ENCODE measurements at places on chromosomes 4 and X.

GRCh38 chrX:29691044-29691443, 524.3 kb upstream of the MAGEB2 start:
- DNase-seq = no peak

DNA sequence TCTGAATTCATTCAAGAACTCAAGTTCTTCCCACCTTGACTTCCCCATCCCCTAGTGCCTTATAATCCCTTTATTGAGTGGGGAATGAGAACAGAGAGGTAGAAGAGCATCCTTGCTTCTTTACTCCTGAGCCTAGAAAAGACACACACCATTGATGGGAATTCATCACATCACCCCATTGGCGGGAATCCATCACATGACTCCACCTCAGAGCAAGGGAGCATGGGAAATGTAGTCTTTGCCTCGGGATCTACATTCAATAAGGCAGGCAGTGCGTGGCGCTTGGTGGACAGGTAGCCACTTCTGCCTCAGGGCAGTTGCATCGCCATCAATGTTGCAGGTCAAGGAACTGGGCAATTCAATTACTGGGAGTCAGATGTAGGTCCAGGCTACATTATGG, 50.7 kb downstream of the MXRA5 start:
- DNase-seq = no peak

- no peak for DNase-seq
These were observed 25.2 kb upstream of the G3BP2 start for GRCh38 chr4:75698162-75698962.

DNA sequence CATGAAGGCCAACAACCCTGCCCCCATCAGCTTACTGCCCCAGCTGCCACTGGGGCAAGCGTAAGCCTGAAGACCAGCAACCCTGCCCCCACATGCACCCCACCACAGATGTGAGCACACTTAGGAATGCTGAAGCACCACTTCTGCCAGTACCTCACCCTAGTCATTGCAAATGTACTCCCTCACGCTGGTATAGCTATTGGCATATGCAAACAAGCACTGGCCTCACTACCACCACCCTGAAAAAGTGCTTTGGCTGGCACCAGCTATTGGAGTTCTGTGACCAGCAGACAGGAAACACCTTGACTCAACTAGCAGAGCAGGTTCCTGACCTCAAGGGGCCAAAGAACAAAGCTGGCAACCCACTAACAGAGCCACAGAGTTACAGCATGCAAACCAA, 534.4 kb upstream of the POU3F4 start:
- no peak for DNase-seq

GRCh38 chr4:15479089-15479912, 9.6 kb downstream of the CC2D2A start:
- DNase-seq = peak; percentile 64

DNA sequence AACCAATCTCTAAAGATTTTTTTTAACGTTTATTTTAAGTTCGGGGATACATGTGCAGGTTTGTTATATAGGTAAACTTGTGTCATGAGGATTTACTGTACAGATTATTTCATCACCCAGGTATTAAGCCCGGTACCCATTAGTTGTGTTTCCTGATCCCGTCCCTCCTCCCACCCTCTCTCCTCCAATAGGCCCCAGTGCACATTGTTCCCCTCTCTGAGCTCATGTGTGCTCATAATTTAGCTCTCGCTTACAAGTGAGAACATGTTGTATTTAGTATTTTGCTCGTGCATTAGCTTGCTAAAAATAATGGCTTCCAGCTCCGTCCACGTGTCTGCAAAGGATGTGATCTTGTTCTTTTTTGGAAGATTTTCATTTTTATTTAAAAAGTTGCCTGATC, 2309.4 kb upstream of the AGA start:
- DNase-seq = no peak

- no peak for DNase-seq
These were observed 505.0 kb downstream of the BCOR start for GRCh38 chrX:39592776-39593175.

- DNase-seq = no peak
These were observed 327.1 kb downstream of the PAPSS1 start for GRCh38 chr4:107392951-107393350.

- no peak for DNase-seq
These were observed 31.5 kb upstream of the PUDP start for GRCh38 chrX:7179446-7179845.

- no peak for DNase-seq
These were observed 114.4 kb upstream of the STOX2 start for GRCh38 chr4:183790661-183791060.

GRCh38 chr4:40577588-40578253, 51.9 kb downstream of the RBM47 start:
- DNase-seq = no peak

DNA sequence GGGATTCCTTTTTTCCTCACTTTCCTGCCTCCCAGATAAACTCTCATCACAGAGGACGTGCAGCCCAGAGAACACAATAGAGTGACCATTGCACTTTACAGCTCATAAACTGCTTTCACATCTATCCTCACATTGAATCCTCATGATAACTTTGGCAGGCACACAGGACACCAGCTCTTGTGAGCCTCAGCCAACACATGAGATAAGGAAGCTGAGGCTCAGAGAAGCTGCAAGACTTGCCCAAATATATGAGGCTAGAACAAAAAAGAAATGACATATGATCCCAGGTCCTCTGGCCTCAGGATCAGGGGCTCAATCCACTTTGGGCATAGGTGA, 85.0 kb upstream of the CPEB2 start:
- DNase-seq = no peak

DNA sequence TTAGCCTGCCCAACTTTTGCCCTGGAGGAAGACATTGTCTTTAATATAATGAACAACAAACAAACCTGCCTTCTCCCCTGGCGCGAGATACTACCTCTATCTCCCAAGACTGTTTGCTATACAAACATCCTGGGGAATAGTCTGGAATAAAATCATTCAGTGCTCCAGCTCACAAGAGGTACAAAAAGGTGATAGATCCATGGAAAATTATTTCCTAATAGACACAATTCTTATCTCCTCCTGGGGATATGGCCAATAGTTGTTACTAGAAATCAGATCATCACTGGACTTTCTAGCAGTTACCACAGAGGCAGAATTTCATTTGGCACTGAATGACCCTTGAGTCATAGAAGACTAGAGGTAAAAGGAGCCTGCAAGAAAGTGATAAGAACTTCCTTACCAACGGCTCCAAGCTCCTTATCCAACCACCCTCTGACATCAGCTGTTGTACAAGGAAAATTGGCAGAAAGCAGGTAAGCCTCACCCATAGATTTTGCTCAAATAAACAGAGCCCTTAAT, 38.1 kb downstream of the MID1 start:
- DNase-seq = no peak

DNA sequence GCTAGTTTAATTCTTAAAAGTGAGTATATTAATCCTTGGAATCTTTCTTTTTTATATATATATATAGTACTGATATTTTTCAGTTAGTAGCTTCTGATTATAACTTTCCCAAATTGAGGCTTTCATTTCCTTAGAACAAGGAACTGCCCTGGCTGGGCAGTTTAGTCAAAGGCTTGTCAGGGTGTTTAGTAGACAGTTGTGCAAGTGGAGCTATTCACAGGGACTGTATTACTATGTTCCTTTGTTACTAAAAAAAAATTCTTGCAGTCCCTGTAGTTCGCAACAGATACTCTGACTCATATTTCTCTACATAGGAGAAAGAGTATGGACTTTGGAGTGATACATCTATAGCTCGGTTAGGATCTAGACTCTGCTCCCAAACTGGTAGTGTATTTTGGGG, 20.8 kb downstream of the USO1 start:
- no peak for DNase-seq

DNA sequence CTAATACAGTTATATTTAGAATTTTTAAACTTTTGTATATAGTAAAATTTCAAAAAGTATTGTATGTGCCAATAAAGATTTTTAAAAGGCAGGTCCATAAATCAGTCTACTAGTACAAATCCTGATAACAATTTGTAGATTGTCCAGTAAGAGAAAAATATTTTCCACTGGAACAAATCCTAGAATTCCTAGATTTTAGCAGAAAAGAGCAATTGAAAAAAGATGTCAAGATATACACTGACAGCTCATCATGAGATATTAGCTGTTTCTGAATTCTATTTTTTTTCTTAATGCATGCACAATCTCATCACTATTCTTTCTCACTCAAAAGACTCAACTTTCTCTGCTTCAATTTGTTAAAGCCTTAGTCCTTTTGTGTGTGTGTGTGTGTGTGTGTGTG, 289.2 kb upstream of the MAD2L1 start:
- DNase-seq = no peak

- no peak for DNase-seq
These were observed 435.6 kb downstream of the GPM6A start for GRCh38 chr4:175376287-175376977.

DNA sequence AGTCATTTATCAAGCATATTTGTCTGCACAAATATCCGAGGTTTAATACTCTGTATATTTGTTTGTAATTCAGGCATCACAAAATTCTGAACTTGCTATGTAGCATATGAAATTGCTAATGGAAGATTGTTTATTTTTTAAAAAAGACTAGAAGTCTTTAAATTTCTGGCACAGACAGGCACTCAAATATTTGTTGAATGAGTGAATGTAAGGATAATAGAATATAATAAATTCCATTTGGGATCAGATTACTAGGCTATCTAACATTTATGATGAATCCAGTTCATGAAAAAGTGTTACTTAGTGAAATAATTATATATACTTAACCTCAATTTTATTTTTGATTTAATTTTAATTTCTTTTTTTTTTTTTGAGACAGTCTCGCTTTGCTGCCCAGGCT, 30.4 kb upstream of the TEC start:
- no peak for DNase-seq

DNA sequence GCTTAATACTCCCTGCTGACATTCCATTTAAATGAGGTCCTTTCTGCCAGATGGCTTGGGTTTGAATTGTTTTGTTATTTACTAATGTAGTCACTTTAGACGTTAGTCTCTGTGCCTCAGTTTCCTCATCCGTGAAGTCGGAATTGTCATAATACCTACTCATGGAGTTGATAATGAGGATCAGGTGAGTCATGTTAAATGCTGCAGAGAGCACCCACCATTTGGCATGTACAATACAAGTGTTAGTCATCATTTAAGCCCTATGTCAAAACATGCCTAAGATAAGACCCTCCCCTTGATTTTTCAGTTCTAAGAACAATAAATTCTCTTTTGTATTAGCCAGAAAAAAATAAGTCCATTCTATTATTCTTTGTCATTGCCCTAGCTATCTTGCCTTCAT, 534.8 kb upstream of the HTR2C start:
- no peak for DNase-seq

DNA sequence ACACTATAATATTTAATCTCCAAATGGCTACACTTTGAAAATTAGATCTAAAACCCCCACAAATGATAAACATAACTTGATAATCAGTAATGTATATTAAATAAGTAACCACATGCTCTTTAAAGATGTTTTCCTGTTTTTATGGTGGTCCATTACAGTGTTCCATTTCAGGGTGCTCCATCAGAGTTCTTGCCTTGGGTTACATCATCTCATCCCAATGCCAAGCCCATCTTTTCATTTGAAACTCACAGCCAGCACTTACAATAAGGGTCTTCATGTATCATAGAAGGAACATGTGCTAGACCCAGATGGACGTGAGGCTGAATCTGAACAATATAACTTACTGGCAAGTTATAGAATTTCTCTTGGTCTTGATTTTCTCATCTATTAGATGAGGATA, 10.5 kb upstream of the PAQR3 start:
- DNase-seq = no peak

GRCh38 chr4:100582146-100582545, 64.3 kb upstream of the EMCN start:
- DNase-seq = no peak

DNA sequence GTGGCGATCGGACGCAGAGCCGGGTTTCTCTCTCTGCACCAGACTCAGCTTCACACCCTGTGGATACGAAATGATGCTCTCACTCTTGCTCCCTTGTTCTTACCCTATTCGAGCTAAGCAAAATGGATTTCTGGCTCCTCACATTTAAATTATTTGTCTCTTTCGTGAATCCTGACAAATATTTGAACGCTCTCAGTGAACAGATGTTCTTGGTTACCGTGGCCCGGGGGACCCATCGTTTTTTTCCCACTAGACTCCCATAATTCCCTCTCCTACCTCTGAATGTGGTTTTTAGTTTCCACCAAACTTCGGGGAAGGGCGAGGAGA, 630 bp downstream of the SMARCA5 start:
- no peak for DNase-seq
